ENCODE measurements at places on chromosomes 5 and 9.
A peak's percentile ranks its signal among the peaks of the same experiment; 100 is the strongest.

- no peak for DNase-seq
Observed at GRCh38 chr9:103867886-103868285, 226.2 kb upstream of the SMC2 start.

- DNase-seq = peak; percentile 93
Observed at GRCh38 chr5:141605523-141606277, 13.1 kb downstream of the DIAPH1 start.

- DNase-seq = no peak
Observed at GRCh38 chr9:90858457-90858901, 56.9 kb downstream of the SYK start.

DNA sequence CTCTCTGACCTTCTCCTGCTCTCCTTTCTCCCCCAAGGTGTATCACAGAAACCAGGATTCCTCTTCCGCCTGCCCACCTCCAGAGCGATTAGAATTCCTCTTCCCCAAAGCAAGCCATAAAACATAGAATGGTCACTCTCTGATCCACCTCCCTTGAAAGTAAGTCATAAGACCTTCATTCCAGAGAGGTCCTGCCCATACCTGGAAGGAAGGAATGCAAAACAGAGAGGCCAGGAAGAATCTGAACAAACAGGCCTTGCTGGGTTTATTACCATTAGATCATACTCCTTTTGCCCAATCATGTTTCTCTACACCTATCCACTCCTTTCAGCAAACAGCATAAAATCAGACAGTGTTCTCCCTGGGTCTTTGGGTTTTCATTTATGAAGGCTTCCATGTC, 21.0 kb downstream of the CDKL3 start:
- no peak for DNase-seq

DNA sequence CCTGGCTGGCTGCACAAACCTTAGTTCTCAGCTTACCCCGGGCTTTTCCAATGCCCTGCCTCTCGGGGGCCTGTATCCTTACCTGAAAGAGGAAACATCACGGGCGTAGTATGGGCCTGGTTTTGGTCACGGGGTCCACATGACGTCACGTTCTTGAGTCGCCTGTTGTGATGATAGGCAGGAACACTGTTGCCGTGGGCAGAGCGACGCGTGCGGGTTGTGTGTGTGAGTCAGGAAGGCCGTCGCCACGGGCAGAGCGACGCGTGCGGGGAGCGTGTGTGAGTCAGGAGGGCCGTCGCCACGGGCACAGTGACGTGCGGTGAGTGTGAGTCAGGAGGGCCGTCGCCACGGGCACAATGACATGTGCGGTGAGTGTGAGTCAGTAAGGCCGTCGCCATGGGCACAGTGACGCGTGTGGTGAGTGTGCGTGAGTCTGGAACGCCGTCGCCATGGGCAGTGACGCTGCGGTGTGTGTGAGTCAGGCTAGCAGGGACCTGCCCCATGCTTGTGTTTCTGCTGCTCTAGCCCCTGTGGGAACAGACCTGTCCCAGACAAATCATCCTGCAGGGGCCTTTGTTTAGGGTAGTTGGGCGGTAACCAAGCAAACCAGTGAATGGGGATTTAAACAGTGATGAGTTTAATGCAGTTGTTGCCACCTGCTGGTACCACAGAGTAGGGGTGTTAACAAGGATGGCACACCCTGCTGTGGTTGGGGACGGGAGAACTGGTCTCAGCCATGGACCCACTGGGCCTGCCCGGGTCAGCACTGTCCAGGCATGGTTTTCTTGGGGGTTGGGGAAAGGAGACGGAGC, 19.8 kb downstream of the TRIP13 start:
- DNase-seq = peak; percentile 99

DNA sequence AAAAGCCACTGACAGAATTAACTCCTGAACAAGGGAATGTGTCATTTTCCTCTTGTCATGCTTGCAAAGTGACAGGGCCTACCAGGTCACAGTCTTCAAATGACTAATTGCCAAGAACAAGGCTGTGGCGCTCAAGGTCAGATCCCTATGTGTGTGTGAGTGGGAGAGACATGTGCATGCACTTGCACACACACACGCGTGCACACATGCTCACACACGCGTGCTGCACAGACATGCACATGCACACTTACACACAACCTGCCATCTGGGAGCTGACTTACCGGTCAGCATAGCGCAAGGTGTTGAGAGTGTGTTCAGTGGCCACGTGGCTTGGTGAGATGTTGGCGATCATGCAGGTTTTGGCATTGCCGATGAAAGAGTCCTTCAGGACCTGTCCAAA, 69.8 kb downstream of the KIF24 start:
- DNase-seq = no peak

- peak; percentile 54 for DNase-seq
Observed at GRCh38 chr5:113378959-113379541, 55.7 kb downstream of the TSSK1B start.

- no peak for DNase-seq
Observed at GRCh38 chr9:38414040-38414723, 10.1 kb downstream of the IGFBPL1 start.

DNA sequence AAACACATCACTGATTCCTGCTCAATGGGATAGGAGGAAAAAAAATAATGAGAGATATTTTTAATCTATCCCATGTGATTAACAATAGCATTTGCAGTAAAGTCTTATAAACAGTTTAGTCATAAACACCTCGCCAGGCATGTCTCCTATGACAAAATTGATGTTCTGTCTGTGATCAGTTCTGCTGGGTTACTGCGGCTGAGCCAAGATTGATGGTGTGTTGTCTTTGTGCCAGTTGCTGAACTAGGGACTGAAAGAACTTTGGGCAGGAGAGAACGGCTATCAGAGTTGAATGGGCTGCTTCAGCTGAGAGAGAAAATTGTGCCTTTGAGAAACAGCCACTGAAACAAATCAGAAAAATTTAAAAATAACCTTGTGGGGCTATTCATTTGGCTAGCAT, 37.3 kb upstream of the MAMDC2 start:
- DNase-seq = no peak

DNA sequence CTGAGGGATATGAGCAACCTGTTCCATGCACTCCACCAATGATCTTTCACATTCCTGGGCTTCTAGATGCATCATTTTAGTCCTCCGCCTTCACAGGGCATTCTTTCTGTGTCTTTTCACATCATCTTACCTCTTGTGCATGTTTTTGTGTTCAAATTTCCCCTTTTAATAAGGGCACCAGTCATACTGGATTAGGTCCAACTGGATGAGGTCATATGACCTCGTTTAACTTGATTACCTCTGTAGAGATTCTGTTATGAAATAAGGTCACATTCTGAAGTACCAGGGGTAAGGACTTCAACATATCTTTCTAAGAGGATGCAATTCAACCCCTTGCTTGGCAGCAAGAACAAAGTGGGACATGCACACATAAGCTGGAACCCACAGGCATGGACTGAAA, 335.3 kb upstream of the TLE4 start:
- DNase-seq = no peak

GRCh38 chr5:37989884-37990283, 150.0 kb upstream of the GDNF start:
- no peak for DNase-seq

DNA sequence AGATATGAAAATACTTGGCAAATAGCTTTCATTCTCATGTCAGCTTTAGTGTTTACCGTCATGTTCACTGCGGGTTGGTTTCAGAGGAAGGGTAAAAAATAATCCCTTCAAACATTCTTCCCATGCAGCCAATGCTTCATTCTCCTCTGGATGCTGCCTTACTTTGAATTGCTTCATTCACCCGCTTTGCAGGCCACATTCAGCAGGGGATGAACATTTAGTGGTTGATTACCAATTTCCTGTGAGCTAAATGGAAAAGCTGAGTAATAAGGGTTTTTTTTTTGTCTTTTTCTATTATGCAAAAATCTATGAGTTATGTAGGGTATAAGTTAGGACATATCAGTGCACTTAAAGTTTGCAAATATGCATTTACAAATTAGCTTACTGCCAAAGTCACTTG, 96.3 kb upstream of the MEF2C start:
- DNase-seq = peak; percentile 72

- no peak for DNase-seq
Observed at GRCh38 chr5:886716-887325, 5.8 kb downstream of the BRD9 start.

DNA sequence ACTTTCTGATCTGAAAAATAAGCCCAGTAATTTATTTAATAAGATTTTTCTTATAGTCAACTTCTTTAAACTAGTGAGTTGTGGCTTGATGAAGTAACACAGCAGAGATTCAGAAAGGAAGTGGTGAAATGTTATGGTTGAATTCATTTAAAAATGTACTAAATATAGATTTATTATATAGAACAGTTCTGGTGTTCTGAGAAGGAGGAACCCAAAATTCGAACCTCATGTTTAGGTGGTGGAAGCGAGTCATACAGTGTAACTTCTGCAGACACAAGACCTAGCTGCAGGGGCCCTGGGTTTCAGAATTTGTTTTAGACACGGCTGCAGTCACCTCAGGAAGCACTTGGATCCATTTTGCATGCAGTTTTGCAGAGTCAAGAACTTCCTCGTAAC, 188.2 kb downstream of the TRIO start:
- DNase-seq = no peak

DNA sequence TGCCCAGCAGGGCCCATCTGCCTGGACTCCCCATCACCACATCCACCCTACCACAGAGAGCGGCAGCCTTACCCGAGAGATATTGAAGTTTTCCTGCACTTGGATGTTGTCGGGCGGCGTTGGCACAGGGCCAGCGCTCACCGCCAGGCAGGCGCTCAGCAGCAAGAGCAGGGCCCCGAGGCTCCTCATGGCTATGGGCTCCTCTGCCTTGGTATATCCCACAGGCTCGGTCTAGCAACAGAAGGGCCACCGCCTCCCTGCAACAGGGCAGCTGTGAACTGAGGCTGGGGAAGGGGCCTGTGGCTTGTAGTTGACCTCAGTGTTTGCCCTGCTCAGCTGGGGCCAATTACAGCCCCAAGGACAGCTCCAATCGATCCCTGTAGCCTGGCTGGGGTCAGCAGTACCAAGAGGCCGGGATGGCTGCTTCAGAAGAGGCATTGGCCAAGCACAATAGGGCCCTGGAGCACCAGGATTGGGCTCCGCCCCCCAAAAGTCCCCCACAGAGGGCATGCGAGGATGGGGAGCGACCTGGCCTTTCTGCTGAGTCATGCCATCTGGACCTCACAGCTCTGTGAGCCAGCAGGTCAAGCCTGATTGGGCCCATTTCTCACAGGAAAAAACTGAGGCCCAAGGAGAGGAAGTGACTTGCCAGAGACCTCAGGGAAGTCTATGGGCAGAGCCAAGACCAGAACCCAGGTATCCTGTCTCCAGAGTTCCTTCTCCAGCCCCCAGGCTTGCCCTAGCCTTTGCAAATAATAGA, at the start of gene AMBP:
Gene AMBP (minus strand): TSS at position 280 of the 760 bp plus-strand sequence. CDS start 91 bp downstream, at position 189.
- DNase-seq = peak; percentile 14

DNA sequence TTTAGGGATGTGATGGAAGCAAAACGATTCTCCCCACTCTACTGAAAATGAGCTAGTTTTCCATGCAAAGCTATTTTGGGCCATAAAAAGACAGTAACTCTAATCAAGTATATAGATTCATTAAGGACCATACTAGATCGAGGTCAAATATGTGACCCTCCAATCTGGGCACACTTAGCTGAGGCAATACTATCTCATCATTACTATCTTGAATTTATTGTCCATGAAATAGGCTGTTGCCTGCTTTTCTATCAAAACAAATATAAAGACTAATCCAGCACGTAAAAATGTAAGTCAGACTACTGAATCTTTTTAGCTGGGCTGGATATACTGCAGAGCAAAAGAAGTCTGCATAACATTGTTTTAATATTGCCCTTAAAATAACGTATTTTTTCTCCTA, 943.1 kb downstream of the NR2F1-AS1 start:
- DNase-seq = no peak

- DNase-seq = no peak
Observed at GRCh38 chr9:16809912-16810610, 60.4 kb downstream of the BNC2 start.

DNA sequence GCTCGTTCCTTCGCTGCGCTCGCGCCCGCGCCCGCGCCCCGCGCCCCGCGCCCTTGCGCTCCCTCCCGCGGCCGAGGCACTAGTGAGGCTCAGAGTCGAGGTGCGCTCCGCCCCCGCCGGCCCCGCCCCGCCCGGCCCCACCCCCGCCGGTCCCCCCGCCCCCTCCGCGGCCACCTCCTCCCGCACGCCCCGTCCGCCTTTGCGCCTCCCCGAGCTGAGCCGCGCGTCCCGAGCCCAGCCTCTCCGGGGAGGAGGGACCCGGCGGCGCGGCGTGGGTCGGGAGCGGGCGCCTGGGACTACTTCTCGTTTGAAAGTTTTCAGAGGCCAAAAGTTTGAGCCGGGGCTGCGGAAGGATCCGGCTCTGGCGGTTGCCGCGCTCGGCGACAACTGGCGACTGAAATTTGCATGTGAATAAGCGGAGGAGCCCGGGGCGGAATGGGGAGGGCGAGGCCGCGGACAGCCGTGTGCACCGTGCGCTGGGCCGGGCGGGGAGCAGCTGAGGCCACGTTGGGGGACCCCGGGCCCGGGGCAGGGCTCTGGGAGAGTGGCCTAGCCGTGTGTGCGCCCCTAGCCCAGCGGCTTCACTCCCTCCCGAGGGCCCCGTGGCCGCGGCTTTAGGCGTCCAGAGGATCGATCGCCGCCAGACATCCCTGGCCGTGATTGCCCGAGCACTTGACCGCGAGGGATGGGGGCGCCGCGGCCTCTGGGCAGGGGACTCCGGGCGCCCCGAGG, at the start of gene NOTCH1:
Gene NOTCH1 (minus strand): TSS at position 84 of the 732 bp plus-strand sequence. CDS start 262 bp downstream, outside the sequence.
- peak; percentile 85 for DNase-seq

GRCh38 chr5:109258755-109259154, 151.0 kb downstream of the PJA2 start:
- no peak for DNase-seq

DNA sequence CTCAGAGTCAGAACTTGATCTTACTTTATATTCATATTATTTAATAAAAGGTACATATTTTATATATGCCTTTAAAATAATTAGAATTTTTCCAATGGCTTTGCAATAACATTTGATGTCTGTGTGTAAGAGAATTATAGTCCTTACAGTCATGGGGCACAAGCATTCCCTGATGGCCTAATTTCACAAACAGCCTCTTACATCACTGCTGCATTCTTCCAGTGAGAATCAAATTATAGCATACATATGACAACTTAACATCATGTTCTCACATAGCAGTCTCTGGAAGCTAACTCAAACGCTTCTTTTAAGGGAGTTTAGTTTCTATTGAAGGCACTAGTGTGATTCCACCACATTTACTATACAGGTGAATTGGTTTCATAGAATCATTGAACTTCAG, 15.3 kb upstream of the PRUNE2 start:
- no peak for DNase-seq

- no peak for DNase-seq
Observed at GRCh38 chr5:143721925-143722324, 90.0 kb upstream of the HMHB1 start.

- DNase-seq = no peak
Observed at GRCh38 chr9:116504893-116505480, 182.1 kb upstream of the TRIM32 start.

DNA sequence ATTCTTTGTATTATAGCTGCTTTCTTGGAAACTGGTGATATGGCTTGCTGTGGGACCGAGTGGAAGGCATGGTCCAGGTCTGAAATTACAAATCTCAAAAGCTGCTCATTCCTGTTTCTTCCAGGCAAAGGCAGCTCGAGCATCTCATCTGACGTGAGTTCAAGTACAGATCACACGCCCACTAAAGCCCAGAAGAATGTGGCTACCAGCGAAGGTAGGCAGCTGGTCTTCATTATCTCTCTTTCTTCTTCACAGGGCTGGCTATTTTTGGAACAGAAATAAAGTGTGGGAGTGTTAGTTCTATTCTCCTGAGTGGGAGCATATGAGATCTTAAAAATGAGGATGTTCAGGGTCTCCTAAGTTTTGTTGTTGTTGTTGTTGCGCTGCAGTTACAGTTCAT, 115.9 kb downstream of the FBXL7 start:
- DNase-seq = no peak
